ENCODE measurements at places on chromosomes 2 and 18.

GRCh38 chr2:30257266-30258214, 26.2 kb downstream of the LBH start:
- no peak for DNase-seq

- DNase-seq = no peak
These were observed 210.8 kb upstream of the SMIM21 start for GRCh38 chr18:75638223-75638775.

- no peak for DNase-seq
These were observed 72.5 kb upstream of the RNF152 start for GRCh38 chr18:61965311-61965710.

- no peak for DNase-seq
These were observed 10.0 kb downstream of the NT5DC4 start for GRCh38 chr2:112730791-112731190.

DNA sequence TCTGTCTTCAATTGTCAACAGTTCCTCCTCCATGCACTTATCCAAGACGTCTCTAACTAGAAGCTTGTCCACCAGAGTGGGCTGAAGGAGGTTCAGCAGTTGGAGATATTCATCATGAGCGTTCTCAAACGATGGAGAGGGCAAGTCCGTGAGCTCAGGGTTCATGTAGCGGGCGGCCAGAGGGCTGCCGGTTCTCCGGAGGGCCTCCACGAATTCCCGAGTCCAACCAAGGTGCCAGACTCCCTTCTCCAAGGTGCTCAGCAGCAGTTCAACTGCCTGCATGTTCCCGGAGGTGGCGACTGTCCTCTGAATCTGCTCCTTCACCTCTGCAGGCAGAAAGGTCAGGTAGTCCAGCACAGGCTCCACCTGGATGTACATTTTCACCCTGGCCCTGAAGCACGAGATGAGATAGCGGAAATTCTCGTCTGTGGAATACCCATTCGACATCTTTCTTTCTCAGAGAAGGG, 590 bp downstream of the IFIH1 start:
- DNase-seq = no peak

DNA sequence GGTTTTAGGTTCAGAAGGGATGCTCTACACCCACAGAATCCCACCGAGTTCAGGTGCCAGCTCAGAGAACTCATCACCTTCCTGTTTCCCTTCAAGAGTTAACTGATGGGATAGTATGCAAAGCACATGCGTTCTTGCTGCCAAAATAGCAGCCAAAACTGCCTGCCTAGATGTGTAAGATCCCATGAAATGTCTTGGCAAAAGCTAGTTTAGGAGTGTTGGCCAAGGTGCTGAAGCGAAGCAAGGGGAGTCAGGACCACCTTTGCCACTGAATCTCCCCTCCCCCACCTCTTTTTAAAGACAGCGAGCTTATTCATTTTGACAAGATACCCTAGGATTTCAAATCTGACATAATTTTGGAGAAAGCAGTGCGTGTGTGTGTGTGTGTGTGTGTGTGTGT, 2.1 kb downstream of the DOCK10 start:
- DNase-seq = no peak

DNA sequence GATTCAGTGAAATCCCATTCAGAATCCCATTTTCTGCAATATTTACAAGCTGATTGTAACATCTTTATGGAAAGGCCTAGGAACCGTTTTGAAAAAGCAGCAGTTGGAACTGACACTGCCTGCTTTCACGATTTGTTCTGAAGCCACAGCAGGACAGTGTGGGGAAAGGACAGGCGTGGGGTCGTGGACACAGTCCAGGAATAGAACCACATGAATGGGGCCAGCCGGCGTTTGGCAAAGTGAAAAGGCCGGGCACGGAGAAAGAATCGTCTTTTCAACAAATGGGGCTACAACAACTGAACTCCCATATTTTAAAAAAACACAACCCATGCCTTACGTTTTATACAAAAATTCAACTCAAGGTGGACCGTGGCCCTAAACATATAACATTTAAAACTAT, 69.8 kb downstream of the SLC66A2 start:
- no peak for DNase-seq
